ENCODE measurements at places on chromosomes 11 and 22.

GRCh38 chr22:46812788-46813187 is 50.3 kb downstream of the TBC1D22A start:
- no peak for DNase-seq

DNA sequence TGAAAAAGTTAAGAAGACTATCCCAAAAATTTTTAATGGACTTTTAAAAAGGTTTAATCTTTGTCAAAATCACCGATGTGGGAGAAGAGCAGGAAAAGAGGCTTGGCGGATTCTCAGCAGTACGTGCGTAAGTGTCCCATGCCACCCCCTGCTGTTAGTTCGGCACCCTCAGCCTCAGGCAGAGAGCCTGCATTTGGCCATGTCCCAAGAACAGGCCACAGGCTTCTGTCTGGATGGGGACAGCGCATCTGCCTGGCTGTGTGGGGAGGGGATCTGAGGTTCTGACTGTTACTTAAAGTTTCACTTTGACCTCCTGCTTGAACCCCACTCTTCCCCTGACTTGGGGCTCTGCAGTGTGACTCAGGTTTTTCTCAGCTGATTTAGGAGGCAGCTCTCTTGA is 35.3 kb downstream of the EXT2 start:
- DNase-seq, result no peak

DNA sequence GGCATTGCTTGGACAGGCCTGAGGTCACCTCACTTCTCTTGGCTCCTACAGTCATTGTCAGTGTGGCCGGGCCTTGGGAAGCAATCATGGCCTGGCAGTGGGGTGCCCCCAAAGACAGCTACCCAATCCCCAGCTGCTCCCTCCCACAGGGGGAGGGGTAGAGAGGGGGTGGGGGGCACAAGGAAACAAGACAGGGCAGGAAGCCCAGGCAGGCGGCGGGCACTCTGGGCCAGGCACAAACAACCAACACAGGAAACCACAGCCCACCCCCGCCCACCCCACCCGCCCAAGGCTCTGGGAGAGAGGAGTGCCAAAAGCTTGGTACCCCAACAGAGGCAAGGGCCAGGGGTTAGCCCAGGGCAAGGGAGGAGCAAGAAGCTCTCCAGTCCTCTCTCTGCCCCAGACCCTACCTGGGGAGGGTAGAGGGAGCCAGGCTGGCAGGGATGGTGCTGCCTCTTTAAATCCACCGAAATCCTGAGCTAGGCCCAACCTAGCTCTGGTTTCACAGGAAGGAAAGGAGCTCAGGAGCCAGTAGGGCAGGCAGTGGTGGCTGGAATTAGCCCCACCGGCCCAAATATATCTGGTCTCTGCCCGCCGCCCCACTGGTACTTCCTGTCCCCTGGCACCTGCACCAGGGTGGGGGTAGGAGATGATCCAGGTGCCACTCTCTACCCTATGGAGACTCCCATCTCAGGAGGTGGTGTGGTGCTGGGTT is 12.2 kb downstream of the BCL9L start:
- DNase-seq, result no peak

DNA sequence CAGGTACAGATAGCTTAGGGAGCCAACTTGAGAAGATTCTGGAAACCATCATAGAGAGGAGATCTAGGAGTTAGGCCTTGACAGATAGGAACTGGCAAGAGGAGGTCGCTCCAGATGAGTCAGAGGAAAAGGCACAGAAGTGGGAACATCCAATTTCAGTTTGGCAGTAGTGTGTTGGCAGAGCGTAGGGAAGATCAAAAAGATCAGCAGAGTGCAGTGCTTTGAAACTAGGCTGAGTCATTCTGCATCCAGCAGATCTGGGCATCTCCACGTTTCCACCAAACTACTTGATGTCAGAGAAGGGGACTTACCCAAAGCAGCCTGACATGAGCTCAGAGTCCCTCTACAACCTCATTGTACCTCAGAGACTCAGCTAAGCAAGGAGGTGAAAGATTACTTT is 58.5 kb downstream of the GAB4 start:
- DNase-seq, result no peak

DNA sequence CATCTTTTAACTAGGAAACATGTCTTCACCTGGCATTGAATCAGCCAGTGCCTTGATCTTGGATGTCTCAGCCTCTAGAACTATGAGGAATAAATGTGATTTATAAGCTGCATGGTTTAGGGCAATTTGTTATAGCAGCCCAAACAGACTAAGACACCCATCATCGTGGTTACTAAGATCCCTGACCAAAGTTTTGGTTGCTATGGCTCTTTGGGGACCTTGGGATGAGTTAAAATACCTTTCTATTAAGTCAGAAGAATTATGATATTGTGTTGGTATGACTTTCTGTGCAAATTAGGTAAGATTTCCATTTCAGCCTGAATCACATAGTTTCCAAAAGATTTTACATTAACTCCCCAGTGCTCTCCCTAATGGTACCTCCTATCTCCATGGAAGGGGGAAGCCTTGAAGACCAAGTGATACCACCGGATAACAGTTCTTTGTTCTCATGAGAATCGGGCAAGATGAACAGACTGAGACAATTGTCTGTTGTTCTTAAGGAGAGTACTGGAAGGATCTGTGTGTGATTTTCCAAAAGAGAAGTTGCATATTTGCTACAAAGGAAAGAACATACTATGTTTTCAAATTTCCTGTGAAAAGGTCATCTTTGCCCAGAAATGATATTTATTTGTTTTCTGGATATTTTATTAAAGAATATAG is 60.4 kb upstream of the UBASH3B start:
- no peak for DNase-seq

DNA sequence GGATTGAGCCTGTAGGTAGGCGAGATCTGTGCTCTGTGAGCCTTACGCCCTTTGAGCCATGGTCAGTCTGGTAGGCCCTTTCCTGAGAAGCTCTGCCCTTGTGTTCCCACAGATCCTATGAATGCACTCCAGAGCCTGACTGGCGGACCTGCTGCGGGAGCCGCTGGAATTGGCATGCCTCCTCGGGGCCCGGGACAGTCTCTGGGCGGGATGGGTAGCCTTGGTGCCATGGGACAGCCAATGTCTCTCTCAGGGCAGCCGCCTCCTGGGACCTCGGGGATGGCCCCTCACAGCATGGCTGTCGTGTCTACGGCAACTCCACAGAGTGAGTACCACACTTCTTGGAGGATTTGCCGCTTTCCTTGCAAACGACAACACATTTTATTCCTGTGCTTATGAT is 47.4 kb downstream of the MED15 start:
- no peak for DNase-seq

- no peak for DNase-seq
Observed at GRCh38 chr22:24540470-24540869, 14.5 kb downstream of the GUCD1 start.

DNA sequence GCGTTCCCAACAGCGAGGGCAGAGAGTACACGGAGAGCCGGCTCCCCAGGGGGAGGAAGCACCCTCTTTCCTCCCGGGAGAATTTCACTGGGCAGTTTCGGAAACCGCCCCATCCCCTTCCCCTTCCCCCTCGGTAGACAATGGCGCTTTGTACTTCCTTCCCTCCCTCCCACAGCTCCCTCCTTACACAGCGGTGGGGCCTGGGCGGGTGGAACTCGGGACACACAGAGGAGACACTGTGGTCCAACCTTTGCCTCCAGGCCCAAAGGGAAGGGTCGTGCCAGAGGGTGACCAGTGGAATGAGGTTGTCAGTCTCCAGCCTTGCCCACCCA is 4.3 kb downstream of the SMTN start:
- no peak for DNase-seq

DNA sequence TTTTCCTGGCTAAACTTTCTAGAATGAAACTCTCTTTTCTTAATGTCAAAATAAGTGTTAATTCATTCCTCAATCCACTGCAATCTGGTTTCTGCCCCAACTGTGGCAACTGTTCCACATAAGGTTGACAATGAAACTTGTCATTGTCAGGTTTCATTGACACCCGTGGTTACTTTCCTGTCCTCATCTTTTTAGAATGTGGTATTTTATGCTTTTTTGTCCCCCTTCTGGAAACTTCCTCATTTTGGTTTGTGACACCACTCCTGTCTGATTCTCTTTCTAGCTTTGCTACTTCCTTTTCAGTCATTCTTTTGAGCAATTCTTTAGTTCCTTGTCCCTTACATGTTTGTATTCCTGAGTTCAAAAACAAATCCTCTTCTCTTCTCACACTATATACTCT is 7.5 kb upstream of the PDE3B start:
- no peak for DNase-seq

- no peak for DNase-seq
Observed at GRCh38 chr22:30733181-30733631, 38.5 kb downstream of the OSBP2 start.

- no peak for DNase-seq
Observed at GRCh38 chr11:86176165-86176884, 68.2 kb upstream of the EED start.

DNA sequence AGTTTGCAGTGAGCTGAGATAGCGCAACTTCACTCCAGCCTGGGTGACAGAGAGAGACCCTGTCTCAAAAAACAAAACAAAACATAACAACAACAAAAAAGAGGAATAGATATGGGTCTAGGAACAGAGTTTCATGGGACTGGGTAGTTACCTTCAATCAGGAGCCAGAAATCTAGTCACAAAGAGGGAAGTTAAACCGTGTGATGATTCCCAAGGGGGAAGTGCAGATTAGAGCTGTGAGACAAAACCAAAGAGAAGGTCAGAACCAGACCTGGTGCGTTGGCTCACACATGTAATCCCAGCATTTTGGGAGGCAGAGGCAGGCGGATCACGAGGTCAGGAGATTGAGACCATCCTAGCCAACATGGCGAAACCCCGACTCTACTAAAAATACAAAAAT is 42.1 kb upstream of the LARGE1 start:
- DNase-seq, result no peak

DNA sequence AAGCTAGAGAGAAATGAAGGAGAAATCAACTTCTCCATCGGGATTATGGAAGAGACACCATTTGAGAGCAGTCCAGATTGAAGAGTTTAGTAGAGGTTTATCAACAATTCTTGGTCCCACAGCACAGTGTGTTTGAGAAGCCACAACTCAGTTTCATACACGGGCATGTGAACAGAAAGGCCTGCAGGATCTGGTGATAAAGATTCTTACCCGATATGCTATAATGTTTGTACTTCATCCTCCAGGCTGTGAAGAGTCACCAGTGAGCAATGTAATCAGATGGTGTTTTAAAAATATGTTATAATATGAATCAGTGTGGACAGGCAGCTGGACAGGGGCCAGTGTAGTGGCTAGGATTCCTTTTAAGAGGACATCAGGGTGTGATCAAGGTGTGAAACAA is 29.7 kb upstream of the VWA5A start:
- DNase-seq, result peak; percentile 41

DNA sequence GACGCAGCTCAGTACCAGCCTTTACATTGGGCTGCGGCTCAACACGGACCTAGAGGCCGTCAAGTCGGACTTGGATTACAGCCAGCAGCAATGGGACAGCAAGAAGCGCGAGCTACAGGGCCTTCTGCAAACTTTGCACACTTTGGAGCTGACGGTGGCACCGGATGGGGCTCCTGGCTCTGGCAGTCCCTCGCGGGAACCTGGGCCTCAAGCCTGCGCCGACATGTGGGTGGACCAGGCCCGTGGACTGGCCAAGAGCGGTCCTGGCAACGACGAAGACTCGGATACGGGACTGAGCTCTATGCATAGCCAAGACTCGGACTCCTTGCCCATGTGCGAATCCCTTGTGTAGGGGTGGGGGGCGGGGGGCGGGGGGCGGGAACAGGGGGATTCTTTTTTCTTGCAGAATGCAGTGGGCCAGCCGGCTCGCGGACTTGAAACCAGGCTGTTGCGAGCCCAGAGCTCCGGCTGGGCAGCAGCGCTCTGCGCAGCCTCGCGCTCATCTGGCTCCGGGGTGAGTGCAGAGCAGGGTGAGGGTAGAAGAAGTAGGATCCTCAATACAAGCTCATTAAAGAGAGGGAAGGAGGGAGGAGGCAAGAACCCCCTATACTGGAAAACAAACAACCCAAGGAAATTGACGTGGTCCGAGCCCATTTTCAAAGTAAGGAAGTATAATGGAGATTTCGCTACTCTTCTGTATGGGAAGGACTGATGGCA is 1.8 kb downstream of the RASSF10 start:
- no peak for DNase-seq

DNA sequence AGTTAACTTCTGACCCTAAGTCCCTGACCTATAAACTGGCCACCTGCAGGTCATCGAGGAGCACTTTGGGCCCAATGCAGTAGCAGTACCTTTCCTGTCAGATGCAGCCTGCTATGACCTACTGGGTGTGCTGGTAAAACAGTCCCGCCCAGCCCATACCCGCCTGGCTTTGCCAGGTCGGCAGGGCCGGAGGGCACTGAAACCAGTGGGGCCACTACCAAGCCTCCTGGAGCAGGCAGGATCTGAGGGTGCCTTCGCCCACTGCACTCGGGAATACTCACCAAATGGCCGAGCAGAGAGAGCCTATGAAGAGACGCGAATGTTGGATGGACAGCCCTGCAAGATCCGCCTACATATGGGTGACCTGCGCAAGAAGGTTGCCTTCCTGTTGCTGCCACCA is 4.4 kb downstream of the C11orf42 start:
- no peak for DNase-seq

DNA sequence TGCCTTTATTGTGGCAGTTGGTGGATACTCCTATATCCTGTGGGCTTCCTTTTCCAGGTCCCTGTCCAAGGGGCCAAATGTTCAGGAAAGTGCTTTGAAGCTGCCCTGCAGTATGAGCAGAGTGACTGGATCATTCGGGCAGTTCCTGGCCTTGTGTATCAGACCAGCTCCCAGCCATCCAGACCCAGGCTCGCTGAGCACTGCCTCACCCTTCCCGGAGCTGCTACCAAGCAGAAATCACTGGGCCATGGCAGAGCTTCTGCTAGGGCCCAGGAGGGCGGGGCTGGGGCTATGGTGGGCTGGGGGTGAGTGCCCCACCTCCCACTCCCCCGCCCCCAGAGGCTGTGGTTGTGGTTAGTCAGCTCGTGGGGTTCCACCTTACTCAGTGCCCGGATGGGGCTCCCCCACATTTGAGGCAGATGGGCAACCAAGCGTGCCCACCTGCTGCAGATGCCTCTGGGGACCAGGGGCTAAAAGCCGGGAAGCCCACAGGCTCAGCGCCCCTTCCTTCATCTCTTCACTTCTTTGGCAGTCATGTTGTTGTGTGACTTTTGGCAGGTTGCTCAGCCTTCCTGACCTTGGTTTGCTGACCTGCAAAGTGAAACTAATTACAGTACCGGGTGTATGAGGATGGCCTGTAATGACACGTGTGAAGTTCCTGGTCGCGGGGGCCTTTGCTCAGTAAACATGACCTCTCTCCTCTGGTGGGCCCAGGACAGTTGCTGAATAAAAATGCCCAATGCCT is 2.1 kb upstream of the LRRC32 start:
- no peak for DNase-seq

GRCh38 chr22:45058622-45058912 is 48.8 kb upstream of the PHF21B start:
- no peak for DNase-seq
